ENCODE measurements at places on chromosomes 5 and 9.

- no peak for ATAC-seq
These were observed 52.9 kb downstream of the TMC1 start for GRCh38 chr9:72574156-72574810.

DNA sequence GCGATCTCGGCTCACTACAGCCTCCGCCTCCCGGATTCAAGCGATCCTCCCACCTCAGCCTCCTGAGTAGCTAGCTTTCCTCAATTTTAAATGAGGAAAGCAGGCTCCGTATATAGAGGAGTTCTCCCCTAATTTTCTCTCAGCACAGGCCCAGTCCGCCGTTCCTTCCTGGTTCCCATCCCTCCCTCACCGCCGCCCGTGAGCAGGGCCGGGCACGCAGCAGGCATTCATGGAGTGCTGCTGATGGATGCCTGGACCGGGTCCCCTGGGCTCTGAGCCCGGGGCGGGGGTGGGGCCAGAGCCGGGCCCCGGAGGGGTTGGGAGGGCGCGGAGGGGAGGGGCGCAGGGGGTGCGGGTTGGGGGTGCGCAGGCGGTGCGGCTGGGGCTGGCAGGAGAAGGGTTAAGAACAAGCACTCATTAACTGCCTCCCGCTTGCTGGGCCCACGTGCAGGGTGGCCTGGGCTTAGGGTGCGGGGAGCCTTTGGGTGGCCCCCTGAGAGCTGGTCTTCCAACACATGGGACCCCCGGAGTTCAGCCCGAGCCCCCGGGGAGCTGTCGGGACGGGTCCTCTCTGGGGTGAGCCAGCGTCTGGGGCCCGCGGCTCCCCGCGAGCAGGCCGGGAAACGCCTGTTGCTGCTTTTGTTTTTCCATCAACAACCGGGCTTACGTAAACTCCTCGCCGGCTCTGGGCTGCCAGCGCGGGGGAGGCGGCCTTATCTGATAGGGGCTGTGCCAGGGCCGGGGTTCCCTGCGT is 33.7 kb downstream of the LHX2 start:
- no peak for ATAC-seq

DNA sequence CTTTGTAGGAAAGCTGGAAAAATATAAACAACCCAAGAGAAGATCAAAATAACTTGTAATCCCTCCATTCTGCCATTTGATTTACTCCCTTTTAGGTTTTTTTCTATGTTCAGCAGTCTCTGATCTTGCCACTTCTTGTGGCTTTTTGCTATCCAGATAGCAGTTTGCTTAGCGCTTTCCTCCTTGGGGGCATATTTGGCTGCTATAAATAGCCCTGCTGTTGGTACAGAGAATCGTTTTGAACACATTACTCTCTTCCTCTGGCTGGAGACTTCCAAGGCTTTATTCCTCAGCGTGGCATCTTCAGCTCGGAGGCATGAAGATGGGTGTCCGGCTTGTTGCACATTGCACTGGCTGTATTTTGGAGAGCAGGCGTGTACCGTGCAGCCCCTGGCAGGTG is 38.6 kb downstream of the HMCN2 start:
- ATAC-seq: no peak

GRCh38 chr9:137234055-137234697 is 3.5 kb downstream of the SLC34A3 start:
- no peak for ATAC-seq

- no peak for ATAC-seq
These were observed 42.2 kb downstream of the LEAP2 start for GRCh38 chr5:132915681-132916080.

- ATAC-seq: peak; percentile 92
These were observed at the start of gene PCBD2 for GRCh38 chr5:134904610-134905245. PCBD2 (plus strand) TSS chr5:134905131; CDS start chr5:134905140, 9 bp downstream.

DNA sequence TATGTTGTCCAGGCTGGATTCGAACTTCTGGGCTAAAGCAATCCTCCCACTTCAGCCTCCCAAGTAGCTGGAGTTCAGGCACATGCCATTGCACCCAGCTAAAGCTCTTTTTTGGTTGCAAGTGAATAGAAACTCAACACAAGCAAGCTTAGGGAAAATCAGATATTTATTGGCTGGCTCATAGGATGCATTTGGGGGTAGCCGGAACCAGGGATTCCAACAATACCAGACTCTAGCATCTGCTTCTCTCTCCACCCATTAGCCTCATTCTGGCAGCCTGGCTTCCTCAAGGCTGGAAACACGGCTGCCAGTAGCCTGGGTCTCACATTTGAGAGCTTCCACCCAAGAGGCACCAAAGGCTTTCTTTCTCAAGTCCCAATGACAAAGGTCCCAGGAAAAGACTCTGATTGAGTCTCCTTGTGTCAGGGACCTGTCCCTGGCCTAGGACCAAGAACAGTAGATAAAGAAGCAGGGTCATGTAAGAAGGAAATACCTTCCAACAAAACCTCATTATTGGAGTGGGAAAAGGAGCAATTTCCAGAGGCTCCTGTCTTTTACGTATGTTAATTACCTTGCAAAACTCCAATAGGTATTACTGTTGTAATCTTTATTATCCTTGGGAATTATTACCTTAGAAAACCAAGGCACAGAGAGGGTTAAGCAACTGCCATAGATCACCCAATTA is 23.0 kb upstream of the B4GALT1 start:
- ATAC-seq: no peak

DNA sequence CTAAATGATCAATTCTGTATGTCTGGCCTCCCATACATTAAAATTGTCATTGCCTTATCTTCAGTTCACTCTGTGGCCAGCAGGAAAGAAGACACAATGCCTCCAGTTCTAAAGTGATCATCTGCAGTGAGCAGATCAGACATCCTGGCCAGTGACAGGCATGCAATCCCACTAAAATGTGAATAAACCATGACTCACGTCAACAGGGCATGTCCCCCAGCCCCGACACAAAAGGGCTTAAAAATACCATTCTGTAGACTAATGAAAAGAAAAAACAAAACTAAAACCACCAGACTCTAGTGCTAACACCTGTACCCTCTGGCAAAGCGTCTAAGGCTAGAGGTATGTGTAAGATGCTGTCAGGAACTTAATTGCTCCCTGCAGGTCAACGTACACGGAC is 38.5 kb downstream of the DDX31 start:
- no peak for ATAC-seq

DNA sequence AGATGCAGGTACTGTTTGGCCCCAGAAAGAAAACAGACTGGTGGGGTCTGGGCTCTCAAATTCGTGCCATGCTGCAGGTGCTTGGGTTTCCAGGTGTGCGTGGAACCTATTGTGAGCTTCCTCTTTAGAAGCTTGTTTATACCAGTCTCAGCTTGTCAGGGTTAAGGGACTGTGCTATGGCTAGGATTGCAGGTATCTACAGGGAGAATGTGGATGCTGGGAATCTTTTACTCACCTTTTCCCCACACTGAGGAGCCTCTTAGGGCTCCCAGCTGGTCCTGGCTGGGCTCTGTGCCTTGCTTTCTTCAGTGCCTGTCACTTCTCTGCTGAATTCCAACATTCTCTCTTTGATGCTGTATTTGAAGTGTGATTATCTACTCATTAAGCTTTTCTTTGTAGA is 111.8 kb downstream of the WDR70 start:
- ATAC-seq: no peak

GRCh38 chr5:64887910-64888309 is 119.2 kb downstream of the CWC27 start:
- no peak for ATAC-seq

DNA sequence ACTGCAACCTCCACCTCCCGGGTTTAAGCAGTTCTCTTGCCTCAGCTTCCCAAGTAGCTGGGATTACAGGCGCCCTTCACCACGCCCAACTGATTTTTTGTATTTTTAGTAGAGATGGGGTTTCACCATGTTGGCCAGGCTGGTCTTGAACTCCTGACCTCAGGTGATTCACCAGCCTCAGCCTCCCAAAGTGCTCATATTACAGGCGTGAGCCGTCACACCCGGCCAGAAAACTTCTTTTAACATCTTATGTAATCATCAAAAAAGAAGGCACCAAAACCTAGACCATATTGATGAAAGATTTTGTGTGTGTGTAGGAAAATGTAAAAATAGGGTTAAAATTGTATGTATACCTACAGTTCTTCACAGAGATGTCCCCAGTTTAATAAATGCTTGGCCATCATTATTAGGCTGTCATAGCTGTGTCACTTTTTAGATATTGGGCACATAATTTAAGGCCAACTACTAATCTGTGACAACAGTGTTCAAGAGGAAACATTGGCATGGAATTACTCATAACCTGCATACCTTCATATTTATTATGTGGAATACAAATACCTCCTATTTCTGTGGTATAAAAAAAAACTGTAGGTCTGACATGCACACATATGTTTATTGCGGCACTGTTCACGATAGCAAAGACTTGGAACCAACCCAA is 44.4 kb downstream of the RAD50 start:
- ATAC-seq: no peak

- ATAC-seq: no peak
These were observed 14.8 kb downstream of the GGTA1 start for GRCh38 chr9:121484651-121485446.

Measured in activated T-helper 17 cell treated with anti-CD3 and anti-CD28 coated beads, Interleukin-2, amount 50 U/mL, for 72 hours (primary cell).